Pons (tissue), 1 donor: ENCODE measurements at places on chromosomes 11 and 22.
A peak's percentile ranks its signal among the peaks of the same experiment; 100 is the strongest.

DNA sequence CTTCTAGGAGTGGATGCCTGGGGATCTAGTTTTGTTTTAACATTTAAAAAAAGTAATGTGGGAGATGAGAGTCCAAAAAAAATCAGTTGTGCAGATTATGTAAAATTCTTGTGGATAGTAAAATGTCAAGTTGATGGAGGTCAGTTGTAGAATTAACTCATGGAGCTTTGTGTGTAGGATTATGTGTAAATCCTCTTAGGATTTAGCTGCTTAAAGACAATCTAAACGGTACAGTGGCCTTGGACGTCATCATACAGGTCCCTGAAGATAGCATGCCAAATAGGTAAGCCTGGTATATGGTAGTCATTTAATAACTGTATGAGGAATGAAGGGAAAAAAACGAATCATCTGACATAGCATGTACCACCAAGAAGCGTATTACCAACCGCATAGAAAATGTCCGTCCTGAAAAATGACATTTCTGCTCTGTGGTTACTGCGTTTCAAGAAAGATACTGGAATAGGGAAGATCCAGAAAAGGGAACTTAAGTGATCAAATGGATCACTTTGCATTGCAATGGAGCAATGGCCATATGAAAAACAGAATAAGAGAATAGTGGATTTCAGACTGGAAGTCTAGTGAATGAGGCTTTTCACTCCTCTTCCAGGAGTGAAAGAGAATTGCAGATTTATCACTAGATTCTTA, 61.3 kb downstream of the BCL2L13 start:
- no peak for DNase-seq

- peak; percentile 36 for DNase-seq
These were observed 124.1 kb upstream of the MPPED2 start for GRCh38 chr11:30710221-30710620.

DNA sequence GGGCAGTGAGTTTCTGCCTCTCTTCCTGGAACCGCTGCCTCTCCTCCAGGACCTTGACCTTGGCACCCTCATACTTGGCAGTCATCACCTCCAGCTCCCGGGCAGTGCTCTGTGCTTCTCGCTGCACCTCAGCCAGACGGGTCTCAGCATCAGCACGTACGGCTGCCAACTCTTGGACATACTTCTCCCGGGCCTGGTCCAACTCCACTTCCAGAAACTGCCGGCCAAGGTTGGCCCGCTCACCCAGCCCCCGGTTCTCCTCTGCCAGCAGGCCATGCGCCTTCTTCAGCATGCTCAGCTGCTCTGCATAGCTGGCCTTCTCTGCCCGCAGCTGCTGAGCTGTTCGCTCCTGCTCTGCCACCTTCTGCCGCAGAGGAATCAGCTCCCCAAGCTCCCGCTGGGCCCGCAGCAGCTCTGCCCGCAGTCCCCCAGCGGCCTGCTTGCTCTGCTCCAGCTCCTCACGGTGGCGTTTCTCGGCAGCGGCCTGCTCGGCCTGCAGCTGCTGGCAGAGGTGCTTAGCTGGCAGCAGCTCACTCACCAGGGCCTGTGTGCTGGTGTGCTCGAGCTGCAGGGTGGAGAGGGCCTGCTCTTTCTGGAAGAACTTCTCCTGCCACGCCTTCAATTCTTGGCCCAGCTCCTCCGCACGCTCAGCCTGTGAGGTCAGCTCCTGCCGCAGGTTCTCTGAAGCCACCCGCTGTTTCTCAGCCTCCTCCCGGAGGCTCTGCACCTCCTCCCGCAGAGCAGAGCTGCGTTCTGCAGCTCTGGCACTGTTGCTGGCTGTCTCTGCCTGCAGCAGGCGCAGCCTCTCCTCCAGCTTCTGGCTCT, 14.4 kb downstream of the IL18BP start:
- DNase-seq: no peak

DNA sequence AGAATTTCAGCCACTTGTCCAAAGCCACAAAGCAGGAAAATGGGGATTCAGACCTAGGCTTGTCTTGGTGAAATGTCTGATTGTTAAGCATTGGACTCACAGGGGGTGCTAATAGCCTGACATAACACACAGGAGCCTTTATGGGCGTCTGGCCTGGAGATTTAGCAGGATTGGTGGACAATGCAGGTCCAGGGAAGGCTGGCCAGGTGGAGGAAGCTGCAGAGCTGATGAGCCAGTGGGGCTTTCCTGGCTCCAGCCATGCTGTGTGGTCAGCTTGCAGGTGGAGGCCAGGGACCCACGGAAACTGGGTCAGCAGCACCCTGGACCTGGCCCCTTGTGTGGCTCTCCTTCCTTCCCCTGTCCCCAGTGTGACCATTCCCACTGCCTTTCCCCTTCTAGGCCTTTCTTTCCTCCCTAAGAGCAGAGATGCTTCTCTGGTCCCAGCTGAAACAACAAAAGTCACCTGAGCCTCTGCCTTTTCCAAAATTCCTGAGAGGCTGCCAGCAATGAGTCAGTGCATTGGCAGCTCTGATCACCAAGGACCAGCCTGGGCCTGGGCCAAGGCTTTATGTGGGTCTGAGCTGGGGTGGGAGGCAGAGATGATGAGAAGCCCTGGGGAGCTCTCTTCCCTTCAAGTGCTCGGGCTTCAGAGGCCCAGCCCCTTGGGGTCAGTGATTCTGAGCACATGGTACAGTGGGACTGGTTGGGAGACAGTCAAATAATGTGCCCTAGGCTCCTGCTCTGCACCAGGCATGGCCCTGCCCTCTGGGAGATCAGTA, 85.2 kb downstream of the CCDC81 start:
- DNase-seq: peak; percentile 30

- peak; percentile 10 for DNase-seq
These were observed 53.1 kb upstream of the GRK2 start for GRCh38 chr11:67213178-67213621.

GRCh38 chr11:112382561-112382960, 121.9 kb upstream of the PLET1 start:
- DNase-seq: no peak
